CD4-positive, alpha-beta memory T cell (primary cell): ENCODE measurements at places on chromosomes 7 and 10.

DNA sequence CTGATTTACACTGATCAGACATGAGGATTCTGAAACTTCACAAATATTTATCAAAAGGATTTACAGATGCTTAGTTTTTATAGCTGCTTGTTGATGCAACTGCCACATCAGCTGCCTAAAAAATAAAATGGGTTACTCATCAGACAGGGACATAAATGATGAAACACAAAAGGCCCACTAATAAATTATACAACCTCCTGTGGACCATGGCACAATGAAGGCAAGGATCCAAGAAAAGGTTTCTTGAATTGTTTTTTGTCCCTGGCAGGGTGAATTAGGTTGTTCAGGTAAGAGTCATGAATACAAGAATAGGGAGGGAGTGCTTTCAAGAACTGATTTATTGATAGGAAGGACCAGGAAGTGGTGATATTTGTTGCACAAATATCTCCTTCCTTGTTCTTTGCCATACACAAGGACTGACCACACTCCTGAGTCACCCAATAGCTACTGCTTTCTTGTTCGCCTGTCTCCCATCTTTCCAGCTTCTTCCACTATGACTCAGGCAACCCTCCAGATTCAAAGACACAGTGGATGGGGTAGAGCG, 234.5 kb downstream of the AHR start:
- DNase-seq: no peak

GRCh38 chr10:43121444-43121843, 16.8 kb upstream of the CSGALNACT2 start:
- DNase-seq: no peak

DNA sequence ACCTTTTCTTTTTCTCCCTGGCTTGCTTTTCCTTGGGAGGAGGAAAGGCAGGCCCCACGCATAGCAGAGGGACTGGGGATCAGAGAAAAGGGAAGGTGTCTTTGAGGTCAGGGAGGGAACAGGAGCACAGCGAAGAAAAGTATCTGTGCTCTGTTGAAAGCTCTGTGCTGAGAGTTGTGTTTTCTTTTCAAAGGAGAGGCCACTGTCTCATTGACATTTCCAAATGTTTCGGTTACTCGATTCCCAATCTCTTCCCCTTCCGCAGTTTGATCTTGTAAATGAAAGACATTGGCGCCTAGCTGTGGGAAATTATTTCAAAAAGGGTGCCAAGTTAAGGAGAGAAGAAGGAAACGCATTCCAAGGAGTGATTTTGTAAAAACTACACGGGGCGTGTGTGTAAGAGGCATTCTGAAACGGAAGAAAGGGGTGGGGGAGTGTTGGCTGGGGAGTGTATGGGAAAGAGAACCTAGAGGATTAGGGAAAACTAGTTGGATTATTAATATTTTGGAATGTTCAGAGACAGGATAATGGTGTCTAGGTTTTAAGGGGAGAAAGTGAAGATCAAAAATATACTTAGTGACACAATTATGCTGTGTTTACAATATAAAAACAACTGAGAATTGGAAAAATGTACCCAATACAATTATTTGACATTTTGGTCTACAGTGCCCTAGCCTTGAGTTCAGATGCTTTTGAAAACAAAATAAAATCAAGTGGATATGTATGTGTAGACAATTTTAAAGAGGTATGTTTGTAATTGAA, 708 bp downstream of the KLHDC10 start:
- no peak for DNase-seq

DNA sequence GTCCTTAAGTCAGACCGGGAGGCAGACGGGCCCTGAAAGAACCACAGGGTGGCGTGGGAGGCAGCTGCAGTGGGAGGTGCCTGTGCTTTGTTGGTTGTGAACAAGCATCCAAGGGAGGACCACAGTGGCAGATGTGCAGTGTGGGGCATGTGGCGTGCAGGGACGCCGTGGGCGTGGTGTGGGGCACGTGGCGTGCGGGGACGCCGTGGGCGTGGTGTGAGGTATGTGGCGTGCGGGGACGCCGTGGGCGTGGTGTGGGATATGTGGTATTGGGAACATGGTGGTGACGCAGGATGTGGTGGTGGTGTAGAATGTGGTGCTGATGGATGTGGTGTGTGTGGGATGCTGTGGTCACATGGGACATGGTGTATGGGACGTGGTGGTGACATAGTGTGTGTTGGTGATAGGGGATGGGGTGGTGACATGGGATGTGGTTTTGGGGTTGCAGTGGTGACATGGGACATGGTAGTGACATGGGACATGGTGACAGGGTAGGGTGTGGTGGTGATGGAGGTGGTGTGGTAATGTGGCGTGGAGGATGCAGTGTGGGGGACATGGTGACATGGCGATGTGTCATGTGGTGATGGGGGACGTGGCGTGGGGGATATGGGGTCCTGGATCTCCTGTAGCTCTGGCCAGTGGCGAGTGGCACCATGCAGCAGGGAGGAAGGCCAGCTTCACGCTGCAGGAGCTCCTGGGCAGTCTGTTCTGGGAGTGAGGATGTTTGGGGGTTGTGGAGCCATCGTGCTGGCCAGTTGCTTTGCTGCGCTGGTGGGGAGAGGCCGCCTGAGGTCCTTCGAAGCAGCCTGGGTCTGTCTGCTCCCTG, 78.8 kb downstream of the INPP5A start:
- peak; percentile 86 for DNase-seq

- DNase-seq: no peak
These were observed 71.1 kb upstream of the EMX2 start for GRCh38 chr10:117471344-117471874.

DNA sequence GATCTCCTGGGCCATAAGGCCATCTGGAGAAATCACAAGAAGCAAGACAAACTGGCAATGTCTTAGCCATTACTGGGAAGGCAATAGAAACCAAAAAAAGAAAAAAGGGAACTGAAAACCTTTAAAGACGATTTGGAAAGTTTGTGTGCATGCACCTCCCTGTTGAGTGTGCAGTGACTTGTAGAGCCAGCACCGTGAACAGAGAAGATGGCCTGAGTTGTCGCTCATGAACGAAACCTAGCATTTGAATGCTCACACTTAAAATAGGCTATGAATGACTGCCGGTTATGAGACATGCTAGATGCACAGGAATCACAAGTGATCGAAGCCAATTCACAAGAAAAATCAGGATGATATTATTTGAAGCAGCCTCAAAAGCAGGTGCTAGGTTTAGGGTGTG, 151.3 kb upstream of the ADO start:
- no peak for DNase-seq

- DNase-seq: no peak
These were observed 43.8 kb downstream of the TPK1 start for GRCh38 chr7:144792050-144792449.

GRCh38 chr7:70457482-70457881, 674.5 kb upstream of the GALNT17 start:
- DNase-seq: no peak

DNA sequence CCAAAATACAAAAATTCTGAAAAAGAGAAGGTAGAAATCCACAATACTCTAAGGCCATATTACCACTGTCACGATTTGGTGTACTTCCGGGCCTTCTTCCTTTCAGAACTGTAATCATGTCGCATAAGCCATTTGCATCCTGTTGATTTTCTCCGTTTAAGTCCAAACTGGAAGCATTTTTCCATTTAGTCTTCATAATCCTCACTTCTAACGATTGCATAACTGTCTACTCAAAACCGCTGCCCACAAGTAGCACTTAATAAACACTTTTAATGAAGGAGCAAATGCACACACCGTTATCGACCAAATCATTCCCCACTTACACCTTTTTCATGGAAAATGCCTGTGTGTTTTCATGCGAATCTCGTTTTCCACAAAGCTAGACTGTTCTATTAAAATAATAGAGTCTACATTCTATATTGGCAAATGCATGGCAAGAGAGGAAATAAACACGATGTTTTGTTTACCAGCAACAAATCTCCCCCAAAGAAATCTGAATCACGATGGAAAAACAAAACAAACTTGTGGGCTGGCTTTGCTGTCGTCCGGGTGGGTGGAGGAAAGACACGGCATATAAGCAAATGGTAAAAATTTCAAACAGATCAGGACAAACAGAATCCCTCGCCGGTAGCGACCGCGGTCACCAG, 1.0 kb downstream of the ATE1 start:
- peak; percentile 31 for DNase-seq

DNA sequence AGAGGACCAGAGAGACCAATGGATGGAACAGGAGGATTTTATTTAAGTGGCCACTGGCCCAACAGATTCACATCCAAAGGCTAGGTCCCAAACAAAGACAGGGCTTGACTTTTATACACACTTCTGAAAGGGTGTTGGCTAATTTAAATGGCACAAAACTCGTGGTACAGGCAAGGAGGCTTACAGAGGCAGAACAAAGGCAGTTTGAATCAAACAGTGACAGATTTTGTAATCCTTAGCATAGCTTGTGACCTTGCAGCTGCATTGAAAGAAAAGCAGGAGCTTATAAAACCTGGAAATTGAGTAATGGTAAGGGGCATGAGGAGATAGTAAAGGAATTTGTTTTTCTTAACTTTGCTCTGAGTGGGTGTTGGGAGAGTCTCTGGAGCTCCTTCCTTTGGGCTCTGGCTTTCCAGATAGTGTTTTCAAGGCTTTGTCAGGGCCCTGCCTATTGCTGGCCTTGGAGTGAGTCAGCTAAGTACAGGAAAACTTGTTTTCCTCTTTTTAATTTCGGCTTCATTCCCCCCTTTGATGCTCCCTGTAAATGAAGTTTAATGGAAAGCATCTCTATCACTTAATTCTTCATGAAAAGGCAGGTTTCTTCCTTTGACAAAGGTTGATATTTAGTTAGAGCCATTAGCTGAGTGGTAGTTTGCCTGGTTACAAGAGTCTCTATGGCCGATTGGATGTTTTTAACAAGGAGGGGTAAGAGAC, 96.9 kb downstream of the TRIM24 start:
- DNase-seq: no peak

- no peak for DNase-seq
These were observed 4.9 kb downstream of the IFIT1B start for GRCh38 chr10:89382757-89383156.

DNA sequence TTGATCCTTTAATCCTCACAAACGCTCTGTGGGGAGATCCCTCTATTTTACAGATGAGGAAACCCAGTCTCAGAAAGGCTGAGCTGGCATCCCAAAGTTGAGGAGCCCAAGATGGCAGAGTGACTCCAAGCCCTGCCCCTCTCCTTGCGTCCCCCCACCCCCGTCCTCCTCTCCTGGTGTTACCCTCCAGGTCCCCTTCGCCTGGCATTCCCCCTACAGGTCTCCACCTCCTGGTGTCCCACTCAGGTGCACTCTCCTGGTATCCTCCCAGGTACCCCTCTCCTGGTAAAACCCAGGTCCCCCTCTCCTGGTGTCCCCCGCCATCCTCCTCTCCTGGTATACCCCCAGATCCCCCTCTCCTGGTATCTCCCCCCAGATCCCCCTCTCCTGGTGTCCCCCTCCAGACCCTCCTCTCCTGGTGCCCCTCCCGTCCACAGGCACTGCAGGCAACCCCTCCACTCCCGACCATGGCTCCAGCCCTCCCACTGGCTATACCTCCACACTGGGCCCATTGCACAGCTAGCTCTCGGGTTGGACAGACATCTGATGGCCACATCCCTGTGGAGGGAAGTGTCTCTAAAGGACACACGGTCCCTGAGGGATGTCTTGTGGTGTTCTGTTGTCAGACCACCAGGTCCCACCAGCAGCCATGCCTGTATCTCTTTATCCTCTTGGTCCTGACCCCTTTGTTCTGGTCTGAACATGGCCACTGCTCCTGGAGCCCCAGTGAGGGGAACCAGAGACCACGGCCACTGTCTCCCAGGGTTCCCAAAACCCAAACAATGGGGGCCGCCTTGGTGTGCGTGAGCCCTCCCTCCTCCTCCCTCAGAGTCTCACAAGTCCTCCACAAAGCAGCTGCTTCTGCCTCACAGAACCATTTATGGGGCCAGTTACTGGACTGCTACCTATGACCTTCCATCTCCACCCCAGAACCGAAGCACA, 37.2 kb downstream of the CALML3 start:
- DNase-seq: no peak

GRCh38 chr7:41700044-41700471, 2.8 kb downstream of the INHBA start:
- no peak for DNase-seq

- peak; percentile 57 for DNase-seq
These were observed 1.6 kb downstream of the HOXA3 start for GRCh38 chr7:27150568-27151340.

GRCh38 chr7:100007887-100008286, 7.5 kb upstream of the ZKSCAN1 start:
- no peak for DNase-seq

DNA sequence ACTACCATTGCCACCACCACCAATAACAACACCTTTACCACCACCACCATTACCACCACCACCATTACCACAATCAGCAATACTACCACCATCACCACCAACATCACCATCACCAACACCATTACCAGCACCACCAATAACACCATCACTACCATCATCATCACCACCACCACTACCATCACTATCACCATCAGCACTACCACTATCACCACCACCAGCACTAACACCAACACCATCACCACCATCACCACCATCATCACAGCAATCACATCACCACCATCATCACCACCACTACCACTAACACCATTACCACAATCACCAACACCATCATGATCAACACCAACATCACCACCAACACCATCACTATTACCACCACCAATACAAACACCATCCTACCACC, 249.5 kb downstream of the GRID1 start:
- no peak for DNase-seq

GRCh38 chr7:21367537-21367936, 60.3 kb upstream of the SP4 start:
- DNase-seq: no peak

- DNase-seq: no peak
These were observed 26.9 kb downstream of the PRSS2 start for GRCh38 chr7:142797391-142798377.

DNA sequence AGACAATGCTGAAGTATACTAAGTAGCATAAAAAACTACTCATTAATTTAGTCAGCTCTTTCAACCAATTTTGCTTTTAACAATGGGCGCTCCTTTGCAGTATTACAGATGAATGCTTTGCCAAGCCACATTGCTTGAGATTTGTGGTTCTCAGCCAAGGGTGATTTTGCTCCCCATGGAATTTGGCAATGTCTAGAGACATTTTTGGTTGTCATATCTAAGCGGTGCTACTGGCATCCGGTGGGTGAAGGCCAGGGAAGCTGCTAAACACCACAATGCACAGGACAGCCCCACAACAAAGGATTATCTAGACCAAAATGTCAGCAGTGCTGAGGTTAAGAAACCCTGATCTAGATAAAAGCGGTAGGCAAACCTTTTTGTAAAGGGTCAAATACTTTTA, 112.0 kb downstream of the UBE2H start:
- no peak for DNase-seq

- no peak for DNase-seq
These were observed 580 bp downstream of the EEPD1 start for GRCh38 chr7:36153571-36154097.
